ENCODE measurements at places on chromosomes 16 and 17. TPM values are rescaled to one million over a fixed set of nuclear protein-coding genes. Genes with fewer than 3 reads are reported as not detected.
A peak's percentile ranks its signal among the peaks of the same experiment; 100 is the strongest.

GRCh38 chr16:87657621-87658192 lies 55.4 kb downstream of the JPH3 start:
- DNase-seq: peak; percentile 13

CSNK1D gene
- 38.8 TPM for total RNA-seq

GRCh38 chr16:8377864-8378263 lies 212.4 kb downstream of the TMEM114 start:
- DNase-seq: no peak

DNA sequence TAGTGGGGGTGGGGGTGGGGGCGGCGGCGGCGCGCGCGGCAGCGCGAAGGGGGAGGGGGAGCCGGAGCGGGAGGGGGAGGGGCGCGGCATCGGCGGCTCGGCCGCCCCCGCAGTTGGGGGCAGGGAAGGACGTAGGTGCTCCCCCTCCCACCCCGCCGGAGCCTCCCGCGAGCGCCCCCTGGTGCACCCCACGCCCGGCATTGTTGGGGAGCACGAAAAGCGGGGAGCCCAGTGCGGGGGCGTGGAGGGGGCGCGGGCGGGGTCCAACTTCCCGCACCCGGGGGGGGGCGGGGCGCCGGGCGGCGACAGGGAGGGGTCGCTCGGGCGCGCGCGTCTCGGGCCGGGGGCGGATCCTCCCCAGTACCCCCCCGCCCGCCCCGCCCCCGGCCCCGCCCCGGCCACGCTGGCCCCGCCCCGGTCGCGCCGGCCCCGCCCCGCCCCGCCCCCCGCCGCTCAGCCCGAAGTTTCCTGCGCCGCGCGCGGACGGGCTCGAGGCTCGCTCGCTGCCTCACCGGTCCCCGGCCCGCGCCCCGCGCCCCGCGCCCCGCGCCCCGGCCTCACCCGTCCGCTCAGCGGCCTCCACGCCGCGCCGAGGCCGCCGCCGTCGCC lies at the start of gene CACNA1H:
Gene CACNA1H (plus strand): TSS at position 456 of the 609 bp plus-strand sequence. CDS start 632 bp downstream, outside the sequence.
- DNase-seq: peak; percentile 14

DNA sequence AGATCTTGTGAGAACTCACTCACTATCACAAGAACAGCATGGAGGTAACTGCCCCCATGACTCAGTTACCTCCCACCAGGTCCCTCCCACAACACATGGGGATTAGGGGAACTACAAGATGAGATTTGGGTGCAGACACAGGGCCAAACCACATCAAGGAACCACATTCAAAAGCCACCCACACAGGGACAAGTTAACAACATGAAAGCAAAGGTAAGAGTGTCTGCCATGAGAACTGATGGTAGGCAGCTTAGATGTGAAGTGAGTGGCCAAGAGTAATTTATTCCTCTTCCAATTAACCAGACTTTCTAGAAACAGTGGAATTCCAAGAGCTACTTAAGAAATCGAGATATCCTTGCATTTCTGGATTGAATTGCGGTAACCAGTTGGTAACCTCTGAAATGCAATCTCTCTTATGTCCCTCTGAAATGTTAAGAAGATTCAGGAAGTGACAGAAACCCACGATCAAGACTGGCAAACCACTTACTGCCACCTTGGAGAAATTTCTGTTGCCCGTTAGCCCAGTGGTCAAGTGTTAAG lies 167.4 kb upstream of the CACNG5 start:
- DNase-seq: no peak
